NK-92 treated with Interleukin-12 subunit alpha and Interleukin-12 subunit beta, amount 100 ng/mL, for 24 hours (cell line): ENCODE measurements at places on chromosomes 12 and 14.

DNA sequence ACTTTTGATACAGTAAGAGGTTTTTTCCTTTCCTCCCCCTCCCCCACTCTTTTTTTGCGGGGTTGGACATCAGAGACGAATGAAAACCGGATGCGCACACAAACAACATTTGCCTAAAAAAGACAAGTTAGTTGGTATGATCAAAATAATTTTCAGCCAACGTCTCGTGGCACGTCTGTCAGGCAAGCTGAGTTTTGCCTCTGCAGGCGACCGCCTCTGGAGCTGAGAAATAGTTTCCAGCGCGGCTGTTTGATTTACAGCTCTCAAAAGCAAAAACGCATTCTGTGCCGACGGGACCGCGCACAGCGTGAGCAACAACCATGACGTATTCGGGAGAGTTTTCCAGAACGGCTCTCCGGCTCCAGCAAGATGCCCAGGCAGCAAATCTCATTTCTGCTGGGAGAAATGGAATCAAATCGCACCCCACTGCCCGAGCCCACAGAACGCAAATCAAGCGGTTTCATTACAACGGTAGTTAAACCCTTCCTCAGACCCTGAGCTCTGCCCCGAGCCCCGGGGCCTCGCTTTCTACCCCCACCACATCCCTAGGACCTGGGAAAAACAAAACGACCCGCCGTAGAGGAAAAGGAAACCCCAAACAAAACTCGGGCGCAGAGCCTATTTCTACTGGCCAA is 14.2 kb upstream of the CALM1 start:
- DNase-seq = peak; percentile 52

DNA sequence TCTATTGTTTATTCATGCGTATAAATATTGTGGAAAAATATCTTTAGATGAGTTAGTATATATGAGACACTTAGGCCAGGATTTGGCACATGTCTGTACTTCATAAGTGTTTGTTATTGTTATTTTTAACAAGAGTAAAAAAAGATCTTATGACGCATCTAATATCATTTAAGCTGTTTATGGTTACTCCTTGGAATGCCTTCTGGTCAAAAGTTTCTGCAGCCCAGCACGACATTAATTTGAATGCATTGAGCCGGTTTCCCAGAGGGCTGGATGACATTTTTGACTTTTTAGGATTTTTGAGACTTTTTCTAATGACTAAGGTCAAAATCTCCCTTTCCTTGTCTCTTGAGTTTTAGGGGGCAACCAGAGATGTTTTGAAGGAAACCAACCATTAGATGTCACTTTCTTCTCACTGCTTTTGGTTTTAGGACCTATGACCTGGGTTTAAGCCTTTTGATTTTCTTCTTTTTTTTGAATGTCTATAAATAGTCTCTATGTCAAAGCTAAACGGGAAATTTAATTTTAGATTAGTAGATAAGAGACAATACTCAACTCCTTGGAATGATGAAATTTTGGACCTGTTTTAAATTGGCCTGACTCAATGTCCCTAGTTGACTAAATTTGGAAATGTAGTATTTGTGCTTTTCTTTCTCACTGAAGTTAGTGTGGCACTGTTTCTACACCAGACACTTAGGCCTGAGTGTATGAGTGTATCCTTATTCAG is 215.5 kb downstream of the AEBP2 start:
- no peak for DNase-seq

DNA sequence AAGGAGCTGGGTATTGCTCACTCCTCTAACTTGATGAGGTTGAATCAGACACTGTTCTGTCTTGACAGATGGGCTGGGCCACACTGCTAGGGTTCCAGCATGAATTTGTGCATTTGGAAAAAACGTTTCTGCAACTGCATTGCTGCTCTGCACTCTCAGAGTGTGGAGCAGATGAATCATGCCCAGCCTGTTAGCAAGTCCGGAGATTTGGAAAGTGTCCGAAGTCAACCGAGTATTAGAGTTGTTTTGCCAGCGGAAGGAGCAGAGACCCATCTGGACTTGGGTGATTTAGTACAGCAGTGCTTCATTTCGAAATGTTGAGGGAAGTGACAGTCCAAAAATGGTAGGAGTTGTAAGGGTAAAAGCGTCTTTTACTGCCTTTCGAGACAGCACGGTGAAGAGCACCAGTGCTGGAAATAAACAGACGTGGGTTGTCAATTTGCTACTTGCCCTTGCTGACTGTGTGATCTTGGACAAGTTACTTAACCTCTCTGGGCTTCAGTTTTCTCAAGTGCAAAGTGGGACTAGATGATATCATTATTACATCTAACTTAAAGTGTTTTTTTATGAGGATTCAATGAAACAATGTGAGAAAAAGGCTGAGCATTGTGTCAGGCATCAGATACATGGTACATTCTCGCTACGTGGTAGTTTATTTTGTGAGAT is 139.5 kb downstream of the CHST11 start:
- no peak for DNase-seq

DNA sequence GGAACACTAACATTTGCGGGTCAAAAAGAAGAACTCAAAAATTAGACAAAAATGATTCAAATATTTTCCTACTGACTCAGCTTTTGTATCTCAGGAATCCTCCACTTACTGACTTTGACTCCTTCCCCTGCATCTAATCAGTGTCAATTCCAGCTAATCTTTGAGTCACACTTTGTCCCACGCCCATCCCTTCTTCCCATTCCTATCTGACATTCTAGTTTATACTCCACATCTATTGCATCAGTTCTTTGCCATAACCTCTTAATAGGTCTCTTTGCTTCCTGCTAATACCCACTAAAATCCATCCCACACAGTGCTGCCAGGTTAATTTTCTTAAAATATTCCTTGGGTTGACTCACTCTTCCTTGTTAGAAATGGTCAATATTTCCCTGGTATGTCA is 19.1 kb downstream of the BBS10 start:
- no peak for DNase-seq

DNA sequence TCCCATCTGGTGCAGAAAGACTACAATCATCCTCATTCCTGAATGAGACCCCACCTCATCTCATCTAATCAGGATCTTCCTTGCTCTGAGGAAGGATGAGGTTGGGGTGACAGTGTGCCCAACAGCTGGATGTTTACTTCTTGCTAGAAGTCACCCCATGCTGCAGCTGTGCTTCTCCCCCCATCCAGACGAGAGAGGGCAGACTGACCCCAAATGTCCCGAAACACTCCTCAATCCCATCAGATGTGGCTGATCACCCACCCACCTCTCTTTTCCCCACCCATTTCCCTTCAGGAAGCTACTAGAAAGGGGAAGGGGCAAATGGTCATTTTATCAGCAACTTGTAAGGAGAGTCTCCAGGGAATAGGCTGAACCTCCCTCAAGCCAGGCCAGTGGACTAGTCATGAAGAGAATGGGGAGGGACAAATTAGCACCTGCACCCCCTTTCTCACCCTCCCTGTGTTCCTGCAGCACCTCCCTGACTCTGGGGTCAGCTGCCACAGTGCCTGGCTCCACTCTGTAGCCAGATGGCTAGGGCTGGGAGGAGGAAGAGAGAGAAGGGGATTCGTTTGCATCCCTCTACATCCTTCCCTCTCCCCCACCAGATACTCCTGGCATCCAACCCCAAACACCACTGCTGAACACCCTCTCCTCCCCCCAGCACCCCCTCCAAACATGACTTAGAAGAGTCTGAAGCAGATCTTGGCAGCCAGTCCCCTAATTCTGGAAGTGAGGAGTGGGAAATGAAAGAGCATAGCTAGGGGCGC is 2.8 kb upstream of the BAZ2A start:
- no peak for DNase-seq

GRCh38 chr14:63288853-63289252 is 29.9 kb downstream of the GPHB5 start:
- DNase-seq = no peak

- no peak for DNase-seq
Observed at GRCh38 chr14:64550621-64551333, 1.0 kb downstream of the PPP1R36 start.

DNA sequence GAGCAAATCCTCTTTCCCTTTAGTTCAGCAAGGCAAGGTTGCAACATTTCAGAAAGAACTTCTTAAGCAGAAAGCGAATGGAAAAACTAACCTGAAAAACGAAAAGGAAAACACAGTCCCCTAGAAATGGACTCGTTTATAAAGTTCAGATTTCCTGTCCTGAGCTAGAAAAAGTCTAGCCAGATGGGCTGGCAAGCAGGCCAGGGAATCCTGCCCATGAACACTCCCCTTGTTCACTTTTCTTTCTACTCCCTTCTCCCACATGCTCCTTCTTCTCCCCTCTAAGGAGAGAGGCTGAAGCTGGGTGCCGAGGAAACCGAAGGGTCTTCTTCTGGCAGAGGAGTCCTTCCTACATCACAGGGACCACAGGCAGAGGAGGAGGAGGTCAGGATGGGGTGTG is 27.1 kb downstream of the LTBP2 start:
- no peak for DNase-seq

DNA sequence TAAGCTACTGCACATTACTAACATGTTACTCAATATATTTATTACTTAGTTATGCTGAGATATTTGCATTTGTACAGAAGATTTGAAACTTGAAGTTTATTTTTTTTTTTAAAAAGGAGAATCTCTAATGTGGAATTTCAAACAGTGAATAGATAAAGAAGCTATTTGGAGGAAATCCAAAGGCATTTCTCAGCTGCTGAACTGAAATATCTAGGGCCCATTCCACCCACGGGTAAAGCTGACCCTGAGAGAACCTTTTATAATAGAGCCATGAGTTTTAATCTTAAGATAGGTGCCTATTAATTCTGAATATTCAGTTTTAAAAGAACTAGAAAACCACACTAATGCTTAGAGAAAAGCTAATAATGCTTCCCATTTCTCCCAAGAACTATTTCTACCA is 225.4 kb upstream of the CAND1 start:
- no peak for DNase-seq

- no peak for DNase-seq
Observed at GRCh38 chr12:113257564-113257963, 36.3 kb downstream of the TPCN1 start.

DNA sequence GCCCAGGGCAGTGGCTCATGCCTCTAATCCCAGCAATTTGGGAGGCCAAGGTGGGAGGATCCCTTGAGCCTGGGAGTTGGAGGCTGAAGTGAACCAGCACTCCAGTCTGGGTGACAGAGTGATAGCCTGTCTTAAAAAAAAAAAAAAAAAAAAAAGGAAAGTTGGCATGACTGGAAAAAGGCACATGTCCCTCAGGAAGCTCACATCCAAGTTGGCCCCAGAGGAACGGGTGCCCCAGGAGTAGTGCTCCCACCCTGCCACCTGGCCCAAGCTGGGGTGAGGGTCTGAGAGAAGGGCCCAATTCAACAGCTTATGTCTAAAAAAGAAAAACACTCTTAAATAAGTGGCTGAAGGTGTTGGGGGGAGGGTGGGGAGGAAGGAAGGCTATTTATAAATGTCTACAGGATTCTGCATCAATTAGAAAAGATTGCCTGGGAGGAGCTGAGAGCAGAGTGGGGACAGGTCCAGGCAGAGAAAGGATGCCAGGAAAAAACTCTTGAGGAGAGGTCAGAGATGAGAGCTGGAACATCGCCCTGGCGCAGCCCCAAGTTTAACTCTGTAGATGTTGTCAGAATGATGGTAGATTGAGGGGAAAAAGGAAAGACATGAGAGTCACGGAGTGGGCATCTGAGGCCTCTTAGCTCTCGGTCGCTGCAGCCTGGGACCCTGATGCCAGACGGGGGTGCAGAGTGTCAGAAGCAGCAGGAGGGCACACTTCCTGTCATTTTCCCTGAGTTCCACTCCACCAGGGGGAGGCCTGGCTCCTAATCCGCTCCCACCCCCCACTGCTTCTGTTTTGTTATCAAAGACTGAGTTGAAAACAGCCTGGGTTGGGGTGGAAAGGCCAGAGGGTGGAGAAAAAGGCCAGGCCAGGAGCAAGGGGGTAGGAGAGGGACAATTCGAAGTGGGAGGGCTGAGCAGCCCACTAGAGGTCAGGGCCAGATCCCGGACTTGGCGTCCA is 7.3 kb downstream of the SPRYD3 start:
- DNase-seq = no peak

- DNase-seq = no peak
Observed at GRCh38 chr12:113088971-113089756, 32.6 kb downstream of the DTX1 start.

GRCh38 chr14:57486767-57487379 is 6.8 kb downstream of the CCDC198 start:
- no peak for DNase-seq

DNA sequence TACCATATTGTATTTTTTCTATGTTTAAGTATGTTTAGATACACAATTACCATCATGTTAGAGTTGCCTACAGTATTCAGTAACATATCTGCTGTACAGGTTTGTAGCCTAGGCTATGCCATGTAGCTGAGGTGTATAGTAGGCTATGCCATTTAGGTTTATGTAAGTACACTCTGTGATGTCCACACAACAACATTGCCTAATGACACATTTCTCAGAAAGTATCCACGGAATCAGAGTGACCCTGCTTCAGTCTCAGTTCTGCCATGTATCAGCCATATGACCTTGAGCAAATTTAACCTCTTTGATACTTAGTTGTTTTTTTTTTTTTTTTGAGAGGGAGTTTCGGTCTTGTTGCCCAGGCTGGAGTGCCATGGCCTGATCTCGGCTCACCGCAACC is 12.7 kb downstream of the SUSD6 start:
- no peak for DNase-seq

DNA sequence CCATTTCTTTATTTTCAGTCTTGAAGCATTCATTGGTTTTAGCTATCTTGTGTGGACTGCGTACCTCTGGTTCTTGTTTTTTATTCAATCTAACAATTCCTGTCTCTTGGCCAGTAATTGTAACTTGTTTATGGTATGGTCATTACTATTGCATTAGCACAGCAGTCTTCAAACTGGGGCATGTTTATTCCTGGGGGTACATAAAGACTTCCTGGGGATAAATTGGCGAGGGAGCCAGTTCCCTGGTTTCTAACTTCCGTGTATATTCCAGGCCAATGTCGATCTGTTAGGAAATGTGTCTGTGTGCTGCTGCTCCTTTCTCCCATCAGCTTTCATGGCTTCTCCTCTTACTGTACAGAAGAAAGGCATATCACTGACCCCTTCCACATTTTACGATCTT is 13.7 kb upstream of the EVL start:
- no peak for DNase-seq

GRCh38 chr12:62537551-62537950 is 70.9 kb downstream of the MON2 start:
- no peak for DNase-seq

DNA sequence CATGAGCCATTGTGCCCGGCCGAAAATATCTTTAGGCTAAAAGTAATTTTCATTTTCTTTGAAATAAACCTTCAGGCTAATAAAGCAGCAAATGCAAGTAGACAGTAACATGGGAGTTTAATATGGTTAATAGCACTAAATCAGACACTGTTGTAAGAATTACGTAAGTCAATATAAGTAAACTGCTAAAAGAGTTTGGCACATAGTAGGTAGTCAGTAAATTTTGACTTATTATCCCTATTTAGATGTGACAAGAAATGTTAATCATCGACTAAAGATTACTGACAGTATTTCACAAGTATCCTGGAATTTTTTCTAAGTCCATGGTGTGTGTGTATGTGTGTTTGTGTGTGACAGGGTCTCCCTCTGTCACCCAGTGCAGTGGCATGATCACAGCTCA is 3.9 kb downstream of the PPP4R3A start:
- DNase-seq = no peak

- DNase-seq = no peak
Observed at GRCh38 chr12:56202838-56203237, 13.6 kb upstream of the SMARCC2 start.

GRCh38 chr12:4143896-4144295 is 129.7 kb upstream of the CCND2 start:
- DNase-seq = no peak

GRCh38 chr14:73260574-73260973 is 23.3 kb downstream of the PAPLN start:
- DNase-seq = no peak
